ENCODE measurements at places on chromosomes 3 and 15.

GRCh38 chr3:193828477-193828876 is 235.5 kb downstream of the OPA1 start:
- no peak for DNase-seq

GRCh38 chr3:184743248-184743647 is 31.4 kb upstream of the MAGEF1 start:
- no peak for DNase-seq

DNA sequence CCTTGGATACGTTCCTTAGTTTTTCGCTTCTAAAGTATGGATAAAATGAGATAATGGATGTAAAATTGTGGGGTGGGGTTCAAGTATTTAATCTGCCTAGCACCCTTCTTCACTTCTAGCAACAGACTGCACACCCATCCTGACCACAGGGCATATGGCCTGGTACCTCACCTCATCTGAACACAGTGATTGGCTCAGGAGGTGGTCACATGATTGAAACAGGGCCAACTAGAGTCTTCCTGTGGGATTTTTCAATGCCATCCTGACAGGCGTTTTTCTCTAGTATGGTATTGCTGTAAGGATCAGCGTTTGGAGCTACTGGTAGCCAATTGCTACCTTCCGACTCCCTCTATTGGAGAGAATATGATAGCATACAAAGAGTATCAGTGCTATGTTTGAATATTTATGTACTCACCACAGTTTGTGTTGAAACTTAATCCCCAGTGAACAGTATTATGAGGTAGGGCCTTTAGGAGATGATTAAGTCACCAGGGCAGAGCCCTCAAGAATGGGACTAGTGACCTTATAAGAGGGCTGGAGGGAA is 172.2 kb downstream of the PPM1L start:
- no peak for DNase-seq

- DNase-seq: no peak
Observed at GRCh38 chr3:180918542-180918941, 6.1 kb downstream of the FXR1 start.

GRCh38 chr3:49794926-49795905 is 4.5 kb downstream of the CDHR4 start:
- no peak for DNase-seq

DNA sequence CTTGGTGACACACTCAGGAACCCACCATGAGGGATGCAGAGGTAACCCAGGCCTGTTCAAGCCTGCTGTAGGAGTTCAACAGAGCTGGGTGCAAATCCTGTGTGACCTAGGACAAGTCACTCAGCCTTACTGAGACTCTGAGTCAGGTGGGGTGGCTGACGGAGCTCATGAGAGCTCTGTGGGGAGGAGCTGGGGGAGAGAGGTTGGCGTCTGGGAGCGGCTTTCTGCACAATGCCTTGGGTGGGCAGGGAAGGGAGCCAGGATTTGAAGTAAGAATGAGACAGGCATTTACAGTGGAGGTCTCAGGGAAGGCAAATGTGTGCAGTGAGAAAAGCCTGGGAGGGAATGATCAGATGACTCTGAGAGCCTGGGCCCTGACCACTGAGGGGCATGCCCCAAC is 18.3 kb downstream of the C3orf18 start:
- DNase-seq: no peak

GRCh38 chr3:10883478-10884234 is 67.6 kb downstream of the SLC6A11 start:
- no peak for DNase-seq

- no peak for DNase-seq
Observed at GRCh38 chr3:59818033-59818918, 768.5 kb upstream of the CFAP20DC start.

DNA sequence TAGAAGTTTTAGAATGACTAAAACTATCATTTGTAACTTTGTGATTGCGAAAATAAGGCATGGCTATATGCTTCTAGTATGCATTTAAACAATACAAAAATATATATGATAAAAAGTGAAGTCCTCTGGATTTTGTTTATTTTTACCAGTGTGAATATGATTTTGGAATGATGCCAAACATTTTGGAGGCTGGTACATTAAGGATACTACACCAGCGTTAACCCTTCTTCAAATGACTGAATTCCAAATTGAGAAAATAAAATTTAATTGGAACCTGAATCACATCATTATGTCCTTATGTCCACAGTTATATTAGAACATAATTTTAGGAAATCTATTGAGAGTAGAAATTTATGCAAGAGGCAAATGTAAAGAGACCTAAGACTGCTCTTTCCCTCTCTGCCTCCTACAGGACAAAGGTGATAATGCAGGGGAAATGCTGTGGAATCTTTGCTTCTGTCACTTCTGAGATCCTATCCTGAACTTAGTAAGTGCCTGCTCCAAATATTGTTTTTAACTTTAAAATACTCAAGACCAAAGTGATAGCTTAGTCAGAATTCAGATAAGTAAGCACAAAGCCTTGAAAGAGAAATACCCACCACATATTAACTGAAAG is 121.1 kb upstream of the NANOGP8 start:
- no peak for DNase-seq

Data from activated CD4-positive, alpha-beta T cell treated with anti-CD3 and anti-CD28 coated beads, Interleukin-2, amount 50 U/mL, for 24 hours (primary cell).